ENCODE measurements at places on chromosomes 1 and 21. TPM values are rescaled to one million over a fixed set of nuclear protein-coding genes. Genes with fewer than 3 reads are reported as not detected.

- peaks cover 81% of the 10 kb centered on the region for H3K4me1 ChIP-seq
- no peaks in the 10 kb centered on the region for H3K27me3 ChIP-seq
- peak; percentile 87 for DNase-seq
- peaks cover 15% of the 10 kb centered on the region for H3K36me3 ChIP-seq
Measured at GRCh38 chr1:54284781-54285529, 85.0 kb downstream of the MRPL37 start.

- H3K4me1 ChIP-seq = peaks cover 3% of the 10 kb centered on the region
- DNase-seq = no peak
- H3K27ac ChIP-seq = no peak overlapping the region
Measured at GRCh38 chr1:226601456-226601855, 52.9 kb downstream of the STUM start.

GRCh38 chr1:178412400-178412770, 84.4 kb downstream of the CLEC20A start:
- H3K4me1 ChIP-seq = no peaks in the 10 kb centered on the region
- H3K4me3 ChIP-seq = no peak overlapping the region
- no peak for DNase-seq
- H3K36me3 ChIP-seq = no peaks in the 10 kb centered on the region
- H3K27ac ChIP-seq = no peak overlapping the region

Gene PDPN
- total RNA-seq = not detected
